ENCODE measurements at places on chromosomes 16 and 17. TPM values are rescaled to one million over a fixed set of nuclear protein-coding genes. Genes with fewer than 3 reads are reported as not detected.

DNA sequence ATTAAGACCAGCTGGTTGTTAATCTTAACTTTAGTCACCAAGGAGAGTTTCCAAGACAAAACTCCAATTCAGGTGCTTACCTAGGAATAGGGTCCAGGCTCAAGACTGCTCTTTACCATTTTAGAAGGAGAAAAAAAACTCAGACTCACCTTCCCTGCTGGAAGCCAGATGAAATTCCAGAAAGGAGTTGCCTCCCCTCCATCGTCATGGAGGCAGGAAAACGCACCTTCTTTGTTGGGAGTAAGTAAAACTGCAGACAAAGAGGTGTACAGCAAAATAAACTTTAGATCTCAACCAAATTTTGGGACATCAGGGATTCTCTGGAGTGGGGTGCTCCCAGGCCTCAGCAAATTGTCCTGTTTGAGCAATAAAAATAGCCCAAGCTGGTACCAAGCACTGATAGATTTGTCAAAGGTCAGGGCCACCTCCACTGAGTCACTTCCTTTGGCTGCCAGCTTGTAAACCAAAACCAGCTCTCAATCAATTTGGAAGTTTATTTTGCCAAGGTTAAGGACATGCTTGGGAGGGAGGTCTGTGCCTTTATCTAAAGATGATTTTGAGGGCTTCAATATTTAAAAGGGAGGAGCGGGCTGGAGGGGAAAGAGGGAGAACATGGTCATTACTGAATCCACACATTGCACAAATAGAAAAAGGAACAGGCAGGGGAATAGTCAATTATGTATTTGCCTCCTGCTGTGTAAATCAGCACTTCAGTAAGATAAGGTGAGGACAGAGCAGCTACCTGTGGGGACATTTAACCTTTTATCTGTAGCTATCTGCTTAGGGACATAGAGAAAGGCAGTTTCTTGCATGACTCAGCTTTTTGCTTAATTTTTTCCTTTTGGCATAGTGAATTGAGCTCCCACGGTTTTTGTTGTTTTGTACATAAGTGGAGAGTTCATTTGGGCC is 1.5 kb upstream of the ALDH3A2 start:
- DNase-seq = no peak

The MFAP4 gene
- 205 TPM for total RNA-seq

The NPIPA5 gene
- total RNA-seq = 5.9 TPM

DNA sequence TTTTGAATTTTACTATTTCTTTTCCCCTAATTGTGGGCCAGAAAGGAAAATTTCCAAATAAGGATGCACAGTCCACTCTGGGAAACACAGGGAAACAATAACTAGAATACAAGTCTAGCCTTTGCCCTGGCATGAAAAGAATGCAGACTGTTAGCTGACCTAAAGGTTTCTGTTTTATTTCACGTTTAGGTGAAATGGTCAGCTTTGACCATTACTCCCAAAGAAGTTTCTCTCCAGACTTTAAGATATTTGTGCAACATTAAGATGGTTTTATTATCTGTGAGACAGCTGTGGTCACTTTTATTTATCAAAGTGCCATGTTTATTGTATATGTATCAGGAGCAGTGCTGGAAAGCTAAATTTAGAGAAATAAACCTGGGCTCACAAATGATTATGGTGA is 163.9 kb downstream of the SPECC1 start:
- DNase-seq = no peak

All from vagina (tissue), 2 donors.